Stimulated activated CD8-positive, alpha-beta memory T cell treated with anti-CD3 and anti-CD28 coated beads, Interleukin-7, amount 100 ng/mL, for 1 hour (primary cell): ENCODE measurements at places on chromosomes 2 and 18.

DNA sequence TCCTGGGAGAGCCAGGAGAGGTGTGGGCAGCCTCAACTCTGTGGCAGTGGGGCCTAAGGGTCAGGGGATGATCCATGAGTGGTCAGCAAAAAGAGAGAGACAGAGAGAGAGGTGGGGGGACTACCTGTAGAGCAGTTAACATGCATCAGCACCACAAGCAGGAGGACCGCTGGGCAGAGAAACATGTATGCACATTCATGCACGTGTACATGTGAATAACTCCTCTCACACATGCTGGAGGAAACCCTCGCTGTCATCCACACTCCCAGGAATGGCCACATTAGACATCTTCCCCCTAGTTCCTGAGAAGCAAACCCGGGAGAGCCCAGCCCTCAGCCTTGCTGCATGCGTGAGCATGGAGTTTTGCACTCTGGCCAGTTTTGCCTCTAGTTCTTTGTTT lies 166.1 kb downstream of the SMAD7 start:
- no peak for DNase-seq

- DNase-seq, result no peak
Observed at GRCh38 chr2:230944123-230944653, 19.1 kb upstream of the GPR55 start.

- no peak for DNase-seq
Observed at GRCh38 chr2:212709280-212709679, 170.7 kb upstream of the ERBB4 start.

DNA sequence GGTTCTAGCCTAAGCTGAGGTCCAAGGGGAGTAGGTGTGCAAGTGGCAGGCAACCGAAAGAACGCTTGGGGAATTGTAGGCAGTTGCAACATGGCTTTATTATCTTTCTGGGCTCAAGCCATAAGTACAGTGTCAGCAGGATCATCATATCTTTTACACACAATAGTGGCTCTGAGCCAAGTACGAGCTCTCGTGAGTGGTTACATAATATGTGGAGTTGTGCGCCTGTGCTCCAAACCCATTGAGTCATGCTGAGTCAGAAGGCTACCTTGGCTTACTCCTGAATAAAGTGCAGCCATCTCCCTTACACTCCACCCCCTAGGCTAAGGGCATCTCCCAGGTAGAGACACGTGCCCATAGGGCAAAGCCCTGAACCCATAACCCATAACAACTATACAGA lies 233.9 kb downstream of the SATB2 start:
- no peak for DNase-seq

- DNase-seq, result no peak
Observed at GRCh38 chr2:133484784-133485183, 83.5 kb downstream of the NCKAP5 start.

GRCh38 chr2:204732019-204732418 lies 186.7 kb downstream of the PARD3B start:
- DNase-seq, result no peak

GRCh38 chr2:198177040-198177439 lies 372.6 kb downstream of the PLCL1 start:
- no peak for DNase-seq

- DNase-seq, result no peak
Observed at GRCh38 chr2:24403832-24404212, 43.5 kb upstream of the ITSN2 start.

- DNase-seq, result no peak
Observed at GRCh38 chr2:163469561-163469962, 266.2 kb downstream of the FIGN start.
